ENCODE measurements at places on chromosomes 3 and 15.

GRCh38 chr3:46019707-46020106, 7.6 kb downstream of the XCR1 start:
- DNase-seq, result no peak

DNA sequence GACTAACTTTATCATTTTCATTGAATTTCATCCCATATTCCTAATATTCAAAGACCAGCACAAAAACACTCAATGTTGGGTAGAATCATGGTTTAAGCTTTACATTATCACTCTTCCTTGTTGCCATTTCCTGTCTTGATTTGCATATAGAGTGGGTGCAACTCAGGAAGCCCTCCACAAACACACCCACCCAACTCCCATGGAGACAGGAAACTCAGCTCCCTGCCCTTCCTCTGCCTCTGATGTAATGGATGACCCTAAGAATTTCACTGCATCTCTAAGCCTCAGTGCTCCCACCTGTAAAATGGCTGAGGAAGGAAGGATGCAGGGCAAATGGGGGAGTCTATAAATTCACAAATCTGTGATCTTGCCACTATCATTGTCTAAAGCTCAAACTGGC, 98.1 kb upstream of the BFSP2 start:
- DNase-seq, result peak; percentile 12

GRCh38 chr3:195098741-195099525, 172.0 kb downstream of the XXYLT1 start:
- DNase-seq, result no peak

DNA sequence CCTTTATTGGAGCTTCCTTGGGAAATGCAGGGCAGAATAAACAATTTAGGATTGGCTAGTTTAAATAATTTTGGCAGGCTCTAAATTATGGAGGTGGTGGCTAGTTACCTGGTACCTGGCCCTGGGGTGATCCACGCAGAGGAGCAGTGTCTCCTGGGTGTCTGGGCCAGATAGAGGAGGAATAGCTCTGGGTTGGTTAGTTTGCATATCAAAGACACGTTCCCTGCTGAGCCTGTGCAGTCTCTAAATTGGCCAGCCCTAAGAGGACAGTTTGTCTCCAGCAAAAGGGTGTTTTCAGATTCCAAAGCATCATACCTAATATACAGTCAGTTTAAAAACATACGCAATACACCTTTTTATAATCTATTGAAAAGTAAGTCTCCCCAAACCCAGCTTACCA, 333.3 kb upstream of the TPM1 start:
- DNase-seq, result no peak

GRCh38 chr3:128625409-128625945, 25.1 kb downstream of the RPN1 start:
- no peak for DNase-seq

DNA sequence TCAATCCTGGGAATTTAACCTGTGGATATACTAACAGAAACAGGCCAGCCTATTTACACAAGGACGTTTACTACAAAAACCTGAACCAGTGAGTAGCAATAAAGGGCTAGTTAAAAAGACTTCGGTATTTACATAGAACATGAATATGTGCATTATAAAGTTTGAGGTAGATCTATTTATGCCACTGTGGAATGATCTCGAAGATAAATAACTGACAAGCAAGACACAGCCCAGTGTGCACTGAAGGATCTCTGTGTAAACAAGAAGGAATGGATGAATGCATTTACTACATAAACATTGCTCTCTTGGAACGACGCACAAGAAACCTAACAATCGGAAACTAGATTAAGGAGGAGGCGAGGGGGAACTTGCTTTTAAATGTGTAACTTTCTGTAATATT, 132.0 kb upstream of the NSMCE3 start:
- DNase-seq, result no peak

GRCh38 chr15:31857194-31857593, 173.1 kb upstream of the CHRNA7 start:
- no peak for DNase-seq

- no peak for DNase-seq
Measured at GRCh38 chr3:177378168-177378567, 180.9 kb upstream of the TBL1XR1 start.

DNA sequence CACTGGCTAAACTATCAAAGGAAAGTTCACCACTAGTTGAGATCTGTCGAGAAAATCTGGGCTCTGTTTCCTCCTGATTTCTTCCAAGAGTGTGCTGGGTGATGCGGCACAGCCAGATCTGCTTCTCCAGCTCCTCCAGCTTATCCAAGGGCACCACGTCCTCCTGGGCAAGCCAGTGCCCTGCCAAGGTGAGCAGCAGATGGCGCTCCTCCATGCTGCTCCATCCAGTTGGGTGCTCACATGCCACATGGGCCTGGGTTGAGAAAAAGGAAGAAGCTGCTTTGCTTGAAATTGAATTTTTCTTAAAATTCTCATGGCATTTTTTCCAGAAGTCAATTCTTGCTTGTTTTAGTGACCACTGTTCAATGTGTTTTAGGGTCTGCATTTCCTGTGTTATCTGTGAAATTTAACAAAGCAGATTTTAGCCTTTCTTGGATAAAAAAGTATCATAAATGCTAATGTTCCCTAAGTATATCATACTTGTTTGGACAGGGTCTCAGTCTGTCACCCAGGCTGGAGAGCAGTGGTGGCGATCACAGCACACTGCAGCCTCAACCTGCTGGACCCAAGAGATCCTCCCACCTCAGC, 47.3 kb downstream of the EIF3J start:
- DNase-seq, result peak; percentile 68

- DNase-seq, result peak; percentile 47
Measured at GRCh38 chr3:50156549-50157493, 1.7 kb downstream of the SEMA3F start.

DNA sequence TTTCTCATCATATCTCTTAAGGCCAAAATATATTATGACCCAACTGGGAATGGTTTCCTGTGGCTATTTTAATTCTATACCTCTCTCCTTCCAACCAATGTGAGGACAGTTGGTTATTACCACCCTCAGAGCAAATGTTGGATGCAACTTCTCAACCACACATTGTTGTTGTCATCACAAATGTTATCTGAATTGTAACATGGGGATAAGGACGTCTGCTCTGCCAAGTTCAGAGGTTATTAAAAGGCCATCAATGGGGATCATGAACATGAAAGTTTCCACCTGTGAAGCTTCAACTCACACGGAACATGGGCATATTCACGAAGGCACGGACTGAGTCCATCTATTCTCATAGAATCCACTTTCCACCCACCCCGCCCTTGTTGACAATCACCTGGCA, 46.8 kb downstream of the MB21D2 start:
- DNase-seq, result no peak

- no peak for DNase-seq
Measured at GRCh38 chr3:64149886-64150285, 75.4 kb downstream of the PRICKLE2 start.

DNA sequence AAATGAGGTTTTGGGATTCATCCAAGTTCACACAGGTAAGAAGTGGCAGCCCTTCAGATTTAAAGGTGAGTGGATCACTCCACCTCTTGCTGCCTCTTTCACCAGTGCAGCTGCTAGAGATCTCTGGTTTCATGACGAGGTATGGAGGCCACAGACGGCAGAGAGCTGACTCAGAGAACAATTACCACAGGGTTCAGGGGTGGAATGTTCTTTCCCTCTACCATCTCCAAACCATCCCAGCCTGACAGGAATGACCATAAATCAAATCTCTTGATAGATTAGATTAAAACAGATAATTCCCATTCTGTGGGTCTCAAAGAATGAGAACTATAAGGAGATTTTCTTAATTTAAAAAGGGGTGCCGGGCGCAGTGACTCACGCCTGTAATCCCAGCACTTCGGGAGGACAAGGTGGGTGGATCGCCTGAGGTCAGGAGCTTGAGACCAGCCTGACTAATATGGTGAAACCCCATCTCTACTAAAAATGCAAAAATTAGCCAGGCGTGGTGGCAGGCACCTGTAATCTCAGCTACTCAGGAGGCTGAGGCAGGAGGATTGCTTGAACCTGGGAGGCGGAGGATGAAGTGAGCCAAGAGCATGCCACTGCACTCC, 174.2 kb upstream of the ATP11B start:
- peak; percentile 75 for DNase-seq
